ENCODE measurements at places on chromosomes 2 and 18.

- no peak for DNase-seq
Measured at GRCh38 chr18:22538426-22538825, 120.7 kb upstream of the CTAGE1 start.

- DNase-seq, result no peak
Measured at GRCh38 chr2:85769236-85769982, 15.6 kb downstream of the ATOH8 start.

GRCh38 chr2:108492364-108492763 is 41.9 kb upstream of the LIMS1 start:
- DNase-seq, result no peak

DNA sequence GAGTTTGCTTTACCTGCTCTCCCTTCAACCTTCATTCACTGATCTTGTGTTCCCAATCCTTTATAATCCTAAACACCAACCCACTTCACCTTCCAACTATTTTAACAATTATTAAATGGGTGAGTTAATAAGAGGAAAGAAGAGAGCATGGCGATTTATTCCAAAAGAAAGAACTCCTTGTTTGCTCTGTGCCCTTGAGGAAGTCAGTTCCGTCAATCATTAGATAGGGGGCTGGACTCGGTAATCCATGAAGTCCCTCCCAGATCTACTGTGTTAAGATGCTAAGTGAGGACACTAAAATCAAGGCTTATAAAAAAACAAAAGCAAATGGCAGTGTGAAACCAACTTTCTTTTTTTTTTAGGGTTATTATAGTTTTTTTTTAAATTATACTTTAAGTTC is 589.9 kb downstream of the XIRP2 start:
- no peak for DNase-seq

DNA sequence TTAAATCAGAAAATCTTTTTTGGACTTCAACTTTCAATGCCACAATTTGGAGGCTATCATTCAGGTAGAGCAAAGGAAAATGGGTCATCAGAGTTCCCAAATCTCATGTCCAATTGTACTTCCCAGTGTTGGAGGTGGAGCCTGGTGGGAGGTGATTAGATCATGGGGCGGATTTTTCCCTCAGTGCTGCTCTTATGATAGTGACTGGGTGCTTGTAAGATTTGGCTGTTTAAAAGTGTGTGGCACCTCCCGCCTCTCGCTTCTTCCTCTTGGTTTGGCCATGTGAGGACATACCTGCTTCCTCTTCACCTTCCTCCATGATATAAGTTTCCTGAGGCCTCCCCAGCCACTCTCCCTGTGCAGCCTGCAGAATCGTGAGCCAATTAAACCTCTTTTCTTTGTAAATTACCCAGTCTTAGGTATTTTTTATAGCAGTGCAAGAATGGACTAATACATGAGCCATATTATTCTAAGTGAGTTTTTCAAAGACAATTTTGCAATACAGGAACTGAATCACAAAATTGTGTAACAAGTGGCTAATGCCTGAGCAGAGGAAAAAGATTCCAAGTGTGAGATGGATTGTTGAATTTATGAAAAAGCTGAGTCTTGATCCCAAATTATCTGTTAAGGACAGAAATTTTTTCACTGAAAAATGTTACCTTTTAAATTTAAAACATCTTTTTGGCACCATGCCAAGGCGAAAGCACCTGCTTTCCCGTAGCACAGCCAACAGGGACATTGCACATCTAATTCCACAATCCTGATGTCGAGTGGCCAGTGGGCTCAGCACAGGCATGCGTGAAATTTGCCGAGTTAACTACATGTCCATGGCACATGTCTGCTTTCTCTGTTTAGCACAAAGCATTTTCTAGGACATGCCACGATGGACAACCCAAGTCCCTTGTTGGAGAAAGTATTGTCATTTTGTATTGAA is 150.9 kb downstream of the COL6A3 start:
- DNase-seq, result no peak

GRCh38 chr2:120959426-120959825 is 223.8 kb downstream of the GLI2 start:
- DNase-seq, result no peak

- DNase-seq, result no peak
Measured at GRCh38 chr18:79902640-79903039, 48.8 kb downstream of the SLC66A2 start.

- DNase-seq, result no peak
Measured at GRCh38 chr2:43610361-43610760, 14.5 kb upstream of the THADA start.

DNA sequence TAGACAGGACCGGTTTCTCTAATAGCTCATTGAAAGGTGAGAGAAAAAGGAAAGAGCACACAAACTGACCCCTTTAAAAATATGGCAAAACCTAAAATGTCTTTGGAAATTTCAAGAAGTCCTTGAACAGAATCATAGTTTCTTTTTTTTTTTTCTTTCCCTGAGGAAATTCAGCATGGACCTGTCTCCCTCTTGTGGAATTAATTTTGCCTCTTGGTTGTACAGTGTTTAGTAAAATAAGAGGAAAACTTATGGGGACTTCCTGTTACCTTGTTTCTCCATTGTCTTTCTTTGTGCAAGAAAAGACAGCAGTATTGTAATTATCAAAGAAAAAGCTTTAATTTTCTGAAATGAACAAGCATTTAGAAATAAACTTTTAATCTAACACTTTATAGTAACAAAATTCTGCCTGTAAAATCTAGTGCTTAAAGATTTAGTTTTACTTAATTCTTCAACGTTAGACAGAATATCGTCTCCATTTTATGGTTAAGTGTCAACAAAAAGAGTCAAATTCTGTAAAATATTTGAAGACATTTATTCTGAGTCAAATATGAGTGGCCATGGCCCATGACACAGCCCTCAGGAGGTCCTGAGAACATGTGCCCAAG is 176.3 kb upstream of the NABP1 start:
- DNase-seq, result no peak

- no peak for DNase-seq
Measured at GRCh38 chr2:1224901-1225300, 188.4 kb upstream of the TPO start.

DNA sequence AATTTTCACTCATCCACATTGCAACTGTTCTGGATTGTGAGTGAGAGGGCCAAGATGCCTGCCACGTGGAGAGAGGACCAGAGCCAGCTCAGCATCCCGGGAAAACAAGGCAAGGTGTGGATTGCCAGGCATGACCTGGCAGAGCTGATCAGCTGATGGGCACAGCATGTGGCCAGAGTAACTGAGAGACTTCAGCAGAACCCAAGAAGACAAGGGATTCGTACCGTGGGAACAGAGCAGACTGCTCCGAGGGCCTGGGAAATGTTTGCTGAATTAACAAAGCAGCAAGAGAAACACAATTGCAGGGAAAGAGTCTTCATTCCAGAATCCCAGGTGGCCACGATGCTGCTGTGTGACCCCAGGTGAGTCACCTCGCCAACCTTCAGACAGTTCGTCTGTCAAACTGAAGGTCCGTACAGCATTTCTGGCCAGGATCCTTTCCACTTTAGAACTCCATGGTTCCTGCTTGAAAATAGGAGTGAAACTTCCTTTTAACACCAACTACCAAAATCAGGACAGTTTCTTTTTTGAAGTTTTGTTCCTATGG is 26.3 kb upstream of the POMC start:
- no peak for DNase-seq

- no peak for DNase-seq
Measured at GRCh38 chr2:235727174-235727573, 233.3 kb downstream of the AGAP1 start.

GRCh38 chr2:65015731-65016130 is 26.5 kb downstream of the SLC1A4 start:
- no peak for DNase-seq

DNA sequence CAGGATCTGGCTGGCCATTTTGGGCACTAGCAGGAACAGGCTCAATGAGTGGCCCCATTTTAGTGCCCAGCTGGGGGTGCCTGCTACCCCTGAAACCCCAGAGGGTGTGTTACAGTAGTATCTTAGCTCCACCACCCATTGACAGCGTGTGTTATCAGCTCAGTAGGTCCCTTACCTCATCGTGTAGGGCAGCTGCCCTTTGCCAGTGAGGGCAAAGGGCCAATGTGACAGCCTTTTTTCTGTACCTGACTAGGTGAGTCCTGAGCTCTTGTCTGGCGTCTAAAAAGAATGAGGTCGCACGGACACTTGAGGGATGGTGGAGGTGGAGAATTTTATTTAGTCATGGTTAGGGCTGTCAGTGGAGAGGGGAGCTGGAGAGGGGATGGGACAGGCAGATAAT is 462.2 kb downstream of the PIK3C3 start:
- DNase-seq, result no peak
